Fibroblast of skin of left quadriceps (primary cell): ENCODE measurements at places on chromosomes 16 and 17.

GRCh38 chr17:37614391-37614790 lies 5.2 kb upstream of the SYNRG start:
- DNase-seq: peak; percentile 11

- peak; percentile 98 for DNase-seq
Measured at GRCh38 chr17:57662644-57663308, 82.3 kb downstream of the CCDC182 start.

- DNase-seq: no peak
Measured at GRCh38 chr17:61314368-61315078, 85.1 kb upstream of the TBX2 start.

DNA sequence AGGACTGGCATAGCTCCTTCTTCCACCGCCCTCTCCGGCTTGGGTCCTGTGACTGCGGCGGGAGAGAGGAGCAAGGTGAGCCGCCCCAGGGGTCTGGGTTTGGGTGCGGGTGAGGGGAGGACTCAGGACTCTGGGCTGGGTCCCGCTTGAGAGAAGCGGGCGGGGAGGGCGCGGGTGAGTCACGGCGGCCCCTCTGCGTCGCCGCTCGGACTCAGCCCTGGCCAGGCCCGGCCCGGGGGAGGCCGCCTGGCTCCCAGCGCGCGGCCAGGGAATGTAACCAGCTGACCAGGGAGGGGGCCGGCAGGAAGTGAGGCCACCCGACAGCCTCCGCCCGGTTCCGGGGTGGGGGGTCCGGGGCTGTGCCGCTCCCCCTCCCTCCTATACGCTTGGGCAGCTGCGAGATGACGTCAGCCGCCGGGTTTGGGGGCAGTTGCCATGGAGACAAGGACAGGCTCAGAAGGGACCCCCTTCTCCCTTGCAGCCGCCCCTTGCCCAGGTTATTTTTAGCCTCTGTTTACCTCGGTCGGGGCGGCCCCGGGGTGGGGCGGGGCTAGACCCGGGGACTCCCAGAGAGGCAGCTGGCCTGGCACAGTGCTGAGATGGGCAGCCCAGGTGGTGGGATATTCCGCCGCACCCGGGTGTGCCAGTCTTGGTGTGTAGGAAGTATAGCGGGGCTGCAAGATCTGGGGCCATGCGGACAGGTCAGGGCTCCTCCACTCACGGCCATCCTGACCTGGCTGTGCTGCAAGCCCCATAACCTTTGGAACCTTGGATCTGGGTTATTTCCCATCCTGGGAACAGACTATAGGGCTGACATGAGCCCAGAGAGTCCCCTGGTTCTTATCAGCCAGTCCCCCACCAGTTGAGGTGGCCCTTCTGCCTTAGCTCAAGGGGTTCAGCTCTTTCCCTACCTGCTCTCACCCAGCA lies 1.6 kb downstream of the RIPOR1 start:
- DNase-seq: no peak

DNA sequence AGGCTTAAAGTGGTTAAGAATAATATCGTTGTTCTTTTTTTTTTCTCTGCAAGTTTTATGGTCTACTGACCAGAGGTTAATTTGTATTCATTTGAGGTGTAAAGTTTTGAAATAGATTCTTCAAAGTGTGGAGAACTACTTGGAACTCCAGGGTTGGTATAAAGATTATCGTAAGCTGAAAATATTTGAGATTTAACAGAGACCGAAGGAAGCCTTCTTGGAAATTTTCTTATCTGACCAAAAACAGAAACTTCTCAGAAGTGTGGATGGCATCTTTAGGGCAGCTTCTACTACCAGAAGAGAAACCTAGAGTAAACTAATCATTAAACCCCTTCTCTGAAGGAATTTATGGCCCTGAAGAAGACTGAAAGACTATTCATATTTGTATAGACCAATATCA lies 206.8 kb upstream of the MON1B start:
- no peak for DNase-seq

DNA sequence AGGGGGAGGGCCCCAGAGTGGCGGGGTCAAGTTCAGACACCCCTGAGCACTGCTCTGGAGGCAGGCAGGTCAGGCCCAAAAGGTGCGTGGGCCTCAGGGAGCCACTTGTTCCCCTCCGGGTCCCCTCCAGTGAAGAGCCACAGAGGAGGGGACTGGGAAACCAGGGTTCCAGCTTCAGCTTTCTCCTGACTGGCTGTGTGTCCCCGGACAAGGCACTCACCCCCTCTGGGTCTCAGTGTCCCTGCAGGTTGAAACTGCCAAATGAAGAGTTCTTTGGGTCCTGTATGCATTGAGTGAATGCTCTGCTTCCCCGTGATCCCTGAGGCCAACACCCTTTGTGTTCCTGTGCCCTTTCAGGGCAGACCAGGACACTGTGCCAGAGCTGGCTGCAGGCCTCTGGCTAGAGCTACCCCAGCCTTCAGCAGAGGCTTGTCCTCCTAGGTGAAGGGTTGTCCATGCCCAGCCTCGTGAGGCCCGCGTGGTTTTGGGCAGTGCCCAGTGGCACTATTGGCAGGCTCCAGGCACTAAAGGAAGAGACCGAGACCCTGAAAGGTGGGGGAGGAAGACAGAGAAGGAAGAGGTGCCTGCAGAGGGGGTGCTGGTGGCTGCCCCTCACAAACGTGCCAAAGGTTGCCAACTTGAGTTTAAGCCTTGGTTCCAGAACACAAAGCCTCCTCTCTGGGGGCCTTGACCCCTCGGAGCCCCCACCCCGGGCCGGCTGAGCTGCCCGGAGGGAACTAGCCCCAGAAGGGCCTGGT lies 13.3 kb upstream of the WNT3 start:
- no peak for DNase-seq

- DNase-seq: no peak
Measured at GRCh38 chr16:813204-813915, 12.8 kb upstream of the GNG13 start.

GRCh38 chr17:74466828-74467184 lies 372 bp downstream of the CD300A start:
- no peak for DNase-seq

GRCh38 chr16:79067600-79067999 lies 532.9 kb downstream of the MAF start:
- DNase-seq: no peak

GRCh38 chr16:89198417-89199240 lies 1.7 kb downstream of the SLC22A31 start:
- no peak for DNase-seq

- DNase-seq: no peak
Measured at GRCh38 chr16:81374550-81374949, 59.8 kb downstream of the GAN start.

DNA sequence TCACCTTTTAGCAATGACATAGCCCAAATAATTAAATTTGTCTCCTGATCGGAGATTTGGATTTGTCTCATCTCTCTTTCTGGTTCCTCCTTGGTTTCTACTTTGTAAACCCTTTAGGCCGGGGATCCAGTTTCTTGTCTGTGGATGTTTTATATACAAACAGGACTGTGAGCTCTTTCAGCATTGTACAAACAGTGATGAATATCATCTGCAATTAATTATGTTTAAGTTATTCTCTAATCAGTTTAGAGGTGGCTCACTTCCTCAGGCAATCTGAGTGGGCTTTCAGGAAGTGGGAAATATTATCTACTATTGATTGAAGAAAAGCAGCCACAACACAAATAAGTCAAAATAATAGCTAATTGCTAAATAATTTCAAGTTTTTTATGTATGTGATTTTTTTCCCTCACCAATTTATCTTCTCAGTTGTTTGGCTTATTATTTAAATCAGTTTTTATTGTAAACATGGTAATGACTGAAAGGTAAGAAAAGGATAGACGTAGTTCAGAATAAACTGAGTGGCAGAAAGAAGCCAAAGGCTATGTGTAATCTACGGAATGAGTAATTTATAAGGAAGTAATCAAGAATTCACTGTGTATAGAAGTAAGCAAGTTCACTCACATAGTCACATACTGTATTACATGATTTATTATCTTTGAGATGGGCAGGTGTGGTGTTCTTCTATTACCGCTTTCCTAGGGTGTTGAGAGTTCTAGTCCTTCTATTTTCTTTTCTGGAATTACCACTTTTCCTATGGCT lies 3.4 kb upstream of the ABCC11 start:
- no peak for DNase-seq

GRCh38 chr16:9500872-9501271 lies 409.4 kb downstream of the HAPSTR1 start:
- no peak for DNase-seq

GRCh38 chr16:22844416-22844815 lies 30.5 kb downstream of the HS3ST2 start:
- DNase-seq: no peak

DNA sequence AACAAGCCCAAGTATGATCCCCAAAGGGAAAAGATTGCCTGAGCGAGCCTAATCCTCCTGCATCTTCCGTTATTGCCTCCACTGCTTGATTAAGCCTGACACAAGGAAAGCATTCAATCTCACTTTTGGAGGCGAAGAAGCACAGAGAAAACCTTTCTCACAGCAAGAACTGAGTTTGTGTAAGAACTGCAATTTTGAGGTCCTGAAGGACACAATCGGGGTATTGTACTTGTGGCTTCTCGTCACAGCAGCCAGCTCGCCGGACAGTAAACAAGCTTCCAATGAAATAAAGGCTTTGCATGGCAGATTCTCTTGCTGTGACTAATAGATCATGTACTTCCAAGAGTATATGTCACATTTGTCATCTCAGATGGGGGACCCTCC lies 18.7 kb upstream of the FOXF1 start:
- DNase-seq: no peak

DNA sequence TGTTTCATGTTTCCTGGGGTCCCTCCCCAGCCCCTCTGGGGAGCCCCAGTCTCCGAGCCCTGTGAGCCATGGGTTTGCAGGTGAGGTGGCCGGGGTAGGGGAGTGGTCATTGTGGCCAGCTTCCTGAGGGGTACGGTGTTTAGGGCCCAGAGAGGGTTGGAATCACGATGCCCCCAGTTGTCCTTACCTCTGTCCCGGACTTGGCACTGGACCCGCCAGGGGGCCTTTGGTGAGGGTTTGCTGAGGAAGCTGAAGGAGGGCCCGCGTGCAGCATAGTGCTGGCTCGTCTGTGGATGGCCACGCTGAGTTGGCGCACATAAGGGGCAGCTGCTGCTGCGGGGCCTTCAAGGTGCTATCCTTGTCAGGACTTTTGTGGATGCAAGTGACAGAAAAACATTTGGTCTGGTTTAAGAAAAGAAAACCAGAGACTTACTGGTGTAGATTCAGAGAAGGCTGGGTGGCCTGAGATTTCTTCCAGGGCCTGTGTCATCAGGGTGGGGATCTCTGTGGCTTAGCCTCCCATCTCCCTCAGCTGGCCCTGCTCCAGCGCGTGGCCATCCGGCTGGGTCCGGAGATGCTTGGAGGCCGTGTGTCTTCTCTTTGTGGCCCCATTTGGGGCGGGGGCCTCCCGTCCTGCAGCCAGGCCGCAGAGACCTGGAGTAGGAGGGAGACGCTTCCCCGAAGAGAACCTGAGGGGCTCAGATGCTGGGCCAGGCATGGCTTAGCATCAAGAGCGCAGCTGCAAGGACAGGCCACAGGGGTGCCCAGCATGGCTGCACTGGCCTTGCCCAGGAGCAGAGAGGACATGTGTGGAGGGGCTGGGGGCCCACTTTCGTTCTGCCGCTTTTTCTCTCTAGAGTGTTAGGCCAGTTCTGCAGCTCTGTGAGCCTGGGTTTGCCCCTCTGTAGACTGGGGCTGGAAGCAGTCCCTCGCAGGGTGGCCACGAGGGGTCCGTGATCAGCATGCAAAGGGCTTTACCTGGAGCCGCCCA lies 33.7 kb upstream of the NUDT16L1 start:
- DNase-seq: no peak

GRCh38 chr17:16942141-16943031 lies 29.5 kb downstream of the TNFRSF13B start:
- DNase-seq: no peak

GRCh38 chr16:75248142-75248535 lies 3.3 kb downstream of the BCAR1 start:
- no peak for DNase-seq

- peak; percentile 74 for DNase-seq
Measured at GRCh38 chr17:3004150-3004801, 59.1 kb downstream of the OR1D5 start.

GRCh38 chr16:78147911-78148401 lies 48.5 kb downstream of the WWOX start:
- DNase-seq: no peak

DNA sequence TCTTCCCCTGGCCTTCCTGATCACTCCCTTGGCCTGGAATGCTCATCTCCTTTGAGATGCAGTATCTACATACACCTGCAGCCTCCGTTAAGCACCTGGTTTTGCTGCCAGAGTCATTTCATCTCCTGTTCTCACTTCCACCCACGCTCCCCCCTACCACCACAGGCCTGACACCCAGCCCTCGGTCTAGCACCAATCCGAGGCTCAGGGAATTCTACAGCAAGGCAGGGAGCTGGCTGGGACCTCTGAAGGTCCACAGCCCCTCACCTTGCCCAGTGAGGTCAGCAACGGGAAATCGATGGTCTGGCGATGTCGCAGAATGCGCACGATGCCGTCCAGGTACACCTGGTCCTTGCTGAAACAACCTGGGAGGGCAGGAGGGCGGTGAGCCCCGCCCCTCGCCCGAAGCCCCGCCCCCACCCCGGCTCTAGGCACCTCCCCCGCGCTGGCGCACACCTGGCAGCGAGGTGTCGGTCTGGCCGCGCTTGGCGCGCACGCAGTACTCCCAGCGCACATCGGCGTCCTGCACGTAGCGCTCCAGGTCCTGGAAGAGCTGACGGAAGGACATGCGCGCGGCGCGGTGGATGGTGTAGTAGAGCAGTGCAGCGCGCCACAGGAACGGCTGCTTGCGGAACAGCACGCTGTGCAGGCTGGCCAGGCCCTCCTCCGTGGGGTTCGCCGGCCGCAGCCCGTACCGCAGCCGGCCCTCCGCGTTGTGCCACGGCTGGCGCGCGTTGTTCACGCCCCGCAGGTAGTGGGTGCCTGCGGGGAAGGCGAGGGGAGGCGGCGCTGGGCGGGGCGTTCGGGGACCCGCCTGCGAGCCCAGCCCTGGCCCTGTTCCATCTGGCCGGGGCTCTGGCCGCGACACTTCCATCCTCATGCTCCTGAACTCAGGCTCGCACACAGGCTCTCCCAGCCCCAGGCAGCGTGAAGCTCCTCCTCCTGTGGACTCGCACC lies 5.7 kb downstream of the MATCAP1 start:
- no peak for DNase-seq

DNA sequence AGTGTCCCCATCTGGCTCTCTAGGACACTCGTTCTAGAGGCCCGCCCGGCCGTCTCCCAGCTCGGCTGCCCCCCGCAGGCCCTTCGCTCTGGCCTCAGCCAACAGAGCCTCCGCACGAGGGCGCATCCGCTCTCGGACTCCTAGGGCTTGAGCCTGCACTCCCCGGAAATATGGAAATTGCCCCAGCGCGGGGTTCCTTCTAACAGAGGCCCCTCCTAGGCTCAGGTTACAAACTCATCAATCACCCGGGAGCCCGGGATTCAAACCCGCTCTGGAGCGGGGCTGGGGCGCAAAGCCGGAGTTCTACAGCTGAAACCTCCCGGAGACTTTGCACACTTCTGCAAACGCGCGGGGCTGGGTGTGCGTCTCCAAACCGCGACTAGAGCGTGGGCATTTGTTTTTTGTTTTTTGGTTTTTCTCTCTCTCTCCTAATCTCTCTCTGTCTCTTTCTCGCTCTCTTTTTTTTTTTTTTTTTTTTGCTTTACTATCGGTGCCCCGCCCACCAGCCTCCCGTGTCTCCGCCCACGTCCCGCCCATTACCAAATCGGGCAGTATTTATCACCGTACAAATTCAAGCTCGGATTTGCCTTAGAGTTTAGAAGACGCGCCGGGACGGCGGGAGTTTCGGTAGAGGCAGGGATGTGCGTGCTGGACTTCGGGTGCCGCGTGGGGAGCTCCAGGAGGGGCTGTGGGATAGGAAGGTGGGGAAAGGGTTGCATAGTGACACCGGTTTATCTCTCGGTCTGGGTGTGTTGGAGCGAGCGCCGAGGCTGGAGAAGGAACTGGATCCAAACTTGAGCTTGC lies 2.4 kb upstream of the FOXL1 start:
- DNase-seq: peak; percentile 94
